ENCODE measurements at places on chromosomes 12 and 14.
A peak's percentile ranks its signal among the peaks of the same experiment; 100 is the strongest.

- DNase-seq: no peak
Observed at GRCh38 chr14:61471297-61472005, 150.1 kb downstream of the PRKCH start.

DNA sequence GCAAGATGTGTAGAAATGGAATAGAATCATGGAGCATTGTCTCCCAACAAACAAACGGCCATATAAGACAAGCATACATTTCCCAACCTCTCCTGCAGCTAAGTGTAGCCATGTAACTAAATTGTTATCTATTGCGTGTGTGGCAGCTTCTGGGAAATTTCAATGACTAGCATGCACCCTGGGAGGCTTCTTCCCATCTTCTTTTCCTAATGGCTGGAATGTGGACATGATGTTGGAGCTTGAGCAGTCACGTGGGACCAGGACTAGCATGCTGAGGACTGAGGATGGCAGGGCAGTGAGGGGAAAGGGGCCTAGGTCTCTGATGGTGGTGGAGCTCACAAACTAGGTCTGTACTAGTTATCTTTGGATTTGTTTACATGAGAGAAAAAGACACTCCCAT lies 21.7 kb upstream of the CTDSP2 start:
- DNase-seq: peak; percentile 58

DNA sequence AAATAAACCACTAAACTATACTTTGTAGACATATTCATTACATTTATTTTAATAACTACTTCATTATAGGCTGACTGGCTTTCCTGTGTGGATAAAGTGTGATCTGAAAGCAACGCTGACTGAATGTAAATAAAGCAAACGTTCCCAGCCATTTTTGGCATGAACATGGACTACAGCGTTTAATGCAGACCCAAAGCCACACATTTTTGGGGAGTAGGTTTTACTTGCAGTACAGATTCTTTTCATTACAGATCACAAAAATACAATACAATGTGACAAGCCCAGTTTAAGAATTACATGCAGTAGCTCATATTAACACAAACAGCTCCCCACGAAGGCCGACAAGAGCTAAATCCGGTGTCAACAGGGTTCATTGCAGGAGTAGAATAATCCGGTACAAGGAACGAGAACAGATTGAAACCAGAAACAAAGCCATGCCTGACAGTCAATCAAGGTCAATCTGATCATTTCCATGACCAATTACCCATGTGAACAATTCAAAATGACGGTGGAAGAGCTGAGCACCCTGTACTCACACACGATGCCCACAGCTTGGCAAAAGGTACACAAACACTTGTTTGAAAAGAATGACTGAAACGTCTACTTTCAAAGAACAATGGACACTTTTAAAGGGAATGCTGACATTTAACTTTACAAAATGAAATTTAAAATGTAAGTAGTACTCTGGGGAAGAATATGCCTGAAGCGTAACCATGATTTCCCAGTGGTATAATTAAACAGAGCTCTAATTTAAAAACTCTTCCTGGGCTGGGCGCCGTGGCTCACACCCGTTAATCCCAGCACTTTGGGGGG lies 5.3 kb downstream of the BAG5 start:
- no peak for DNase-seq

DNA sequence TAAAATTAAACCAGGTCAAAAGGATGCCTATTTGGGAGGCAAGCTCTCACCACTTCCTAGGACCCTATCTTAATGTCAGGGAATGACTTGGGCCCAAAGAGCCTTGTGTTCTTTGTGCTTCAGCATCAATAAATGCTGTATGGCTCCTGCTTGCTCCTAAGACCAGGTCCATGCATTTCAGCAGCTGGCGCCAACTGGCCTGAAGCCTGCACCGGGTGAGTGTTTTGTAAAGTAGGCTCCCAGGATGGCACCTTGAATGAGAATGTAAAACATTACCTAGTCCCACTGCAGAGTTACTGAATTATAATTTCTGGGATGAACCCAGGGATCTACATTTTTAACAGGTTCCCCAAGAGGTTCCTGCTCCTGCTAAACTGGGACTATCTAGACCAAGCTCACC lies 16.1 kb upstream of the SLC38A4 start:
- no peak for DNase-seq

DNA sequence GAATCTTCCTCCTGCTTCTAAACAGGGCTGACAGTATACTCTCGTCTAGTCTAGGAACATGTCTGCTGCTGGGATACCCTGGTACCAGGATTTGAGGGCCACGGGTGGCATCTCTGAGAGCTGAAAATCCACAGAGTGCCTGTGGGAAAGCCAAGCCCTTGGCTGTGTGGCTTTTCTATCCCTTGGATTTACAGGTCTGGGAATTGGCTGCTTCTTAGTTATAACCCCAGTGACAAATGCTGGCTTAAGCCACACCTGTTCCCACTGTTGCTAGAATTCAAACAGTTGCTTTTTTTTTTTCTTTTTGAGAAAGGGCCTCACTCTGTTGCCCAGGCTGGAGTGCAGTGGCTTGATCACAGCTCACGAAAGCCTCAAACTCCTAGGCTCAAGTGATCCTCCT lies 14.3 kb upstream of the RIN3 start:
- no peak for DNase-seq

- peak; percentile 58 for DNase-seq
Observed at GRCh38 chr12:94264736-94265485, 116.5 kb downstream of the PLXNC1 start.

DNA sequence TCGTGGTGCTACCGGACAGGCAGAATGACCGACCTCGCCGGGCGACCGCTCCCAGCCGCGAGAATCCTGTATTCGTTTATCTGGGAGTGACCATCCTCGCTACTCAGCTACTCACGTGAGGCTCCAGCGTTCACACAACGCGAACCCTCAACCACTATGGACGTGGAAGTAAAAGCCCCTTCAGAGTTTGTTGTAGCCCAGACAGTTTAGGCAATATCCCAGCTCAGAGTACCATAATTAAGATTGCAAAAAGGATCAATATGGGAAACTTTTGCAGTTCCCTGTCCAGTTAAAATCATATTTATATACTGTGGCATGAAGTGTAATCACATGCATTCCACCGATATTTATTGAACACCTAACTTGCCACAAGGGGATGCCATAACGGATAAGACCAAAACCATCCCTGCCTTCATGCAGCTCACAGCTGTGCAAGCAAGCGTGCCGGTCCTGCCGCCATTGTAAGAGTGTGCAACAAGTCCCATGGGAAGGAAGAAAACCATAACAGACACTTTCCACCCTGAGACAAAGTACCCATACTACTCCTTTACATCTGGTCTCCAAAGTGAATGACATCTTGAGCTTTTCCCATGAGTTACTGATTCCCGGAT lies 938 bp upstream of the MAX start:
- DNase-seq: peak; percentile 32

DNA sequence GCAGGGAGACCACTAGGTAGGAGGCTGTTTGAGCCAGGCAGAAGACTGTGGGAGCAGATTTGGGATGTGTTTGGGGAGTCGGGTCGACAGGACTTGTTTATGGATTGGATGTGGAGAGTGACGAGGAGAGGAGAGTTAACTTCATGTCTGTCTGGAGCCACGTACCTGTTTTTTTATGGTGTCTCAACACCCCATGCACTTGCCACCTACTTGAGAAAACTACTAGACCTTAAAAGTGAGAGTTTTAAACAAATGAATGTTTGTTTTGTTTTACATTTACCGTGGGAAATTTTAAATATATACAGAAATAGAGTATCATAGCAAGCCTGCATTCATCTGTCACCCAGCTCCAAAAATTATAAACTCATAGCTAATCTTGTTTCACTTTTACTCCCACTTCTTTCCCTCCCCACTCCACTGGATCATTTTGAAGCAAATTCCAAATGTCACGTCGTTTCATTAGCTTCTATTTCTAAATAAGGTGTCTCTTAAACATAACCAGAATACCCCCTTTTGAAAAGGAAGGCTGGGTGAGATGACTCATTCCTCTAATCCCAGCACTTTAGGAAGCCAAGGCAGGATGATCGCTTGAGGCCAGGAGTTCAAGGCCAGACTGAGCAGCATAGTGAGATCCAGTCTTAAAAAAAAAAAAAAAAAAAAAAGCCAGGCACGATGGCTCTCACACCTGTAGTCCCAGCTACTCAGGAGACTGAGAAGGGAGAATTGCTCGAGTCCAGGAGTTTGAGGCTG lies 136.2 kb downstream of the ANO6 start:
- no peak for DNase-seq

DNA sequence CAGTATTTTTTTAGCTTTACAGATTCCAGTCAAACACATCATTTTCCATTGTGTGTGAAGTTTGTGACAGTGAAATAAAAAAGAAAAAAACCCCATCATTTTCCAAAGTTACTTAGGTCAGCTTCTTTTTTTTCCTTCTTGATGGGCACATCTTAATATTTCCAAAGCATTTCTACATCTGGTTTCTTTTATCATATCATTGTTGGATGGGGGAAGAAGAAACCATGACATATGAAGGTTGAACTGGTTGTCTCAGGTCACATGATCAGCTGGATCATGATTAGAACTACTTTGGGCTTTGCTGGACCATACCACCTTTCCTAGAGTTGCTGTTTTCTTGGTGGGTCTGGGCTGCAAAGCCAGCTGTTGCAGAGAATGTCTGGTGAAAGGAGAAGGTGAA lies 59.8 kb downstream of the FOS start:
- no peak for DNase-seq

- DNase-seq: no peak
Observed at GRCh38 chr14:64942531-64943111, at the start of gene GPX2. TSS of gene GPX2 (minus strand) at chr14:64942745. CDS start at chr14:64942726, 19 bp downstream.

DNA sequence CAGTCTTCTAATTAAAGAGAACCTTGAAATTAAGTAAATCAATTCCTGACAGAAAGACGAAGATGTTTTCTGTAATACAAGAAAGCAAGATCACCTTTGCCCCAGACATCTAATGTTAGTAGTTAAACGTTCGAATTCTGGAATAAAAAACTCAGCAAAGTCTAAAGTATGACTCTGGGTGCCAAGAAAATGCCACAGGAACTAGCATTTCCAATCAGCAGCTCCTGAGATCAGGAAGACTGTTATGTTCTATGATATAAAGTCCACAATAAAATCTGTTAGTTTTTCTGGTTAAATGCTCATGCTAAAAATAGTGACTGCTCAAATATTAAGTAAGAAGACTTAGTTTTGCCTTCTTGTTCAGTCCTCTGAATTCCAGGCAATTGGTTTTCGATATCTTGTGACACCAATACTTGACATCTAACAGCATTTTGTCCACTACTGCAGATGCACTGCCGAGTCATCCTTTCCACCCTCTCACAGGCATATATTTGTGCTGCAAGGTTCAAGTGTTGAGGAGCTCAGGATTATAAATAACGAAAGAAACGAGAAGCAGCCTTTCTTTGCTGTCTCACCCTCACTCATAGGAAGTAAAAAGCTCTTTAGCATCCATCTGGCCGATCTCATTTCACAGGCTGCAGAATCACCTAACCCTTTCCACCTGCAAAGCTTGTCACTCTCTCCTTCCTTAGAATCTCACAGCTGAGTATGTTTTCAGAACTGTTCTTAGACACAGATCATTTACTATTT lies 32.0 kb downstream of the SSH1 start:
- DNase-seq: peak; percentile 39

DNA sequence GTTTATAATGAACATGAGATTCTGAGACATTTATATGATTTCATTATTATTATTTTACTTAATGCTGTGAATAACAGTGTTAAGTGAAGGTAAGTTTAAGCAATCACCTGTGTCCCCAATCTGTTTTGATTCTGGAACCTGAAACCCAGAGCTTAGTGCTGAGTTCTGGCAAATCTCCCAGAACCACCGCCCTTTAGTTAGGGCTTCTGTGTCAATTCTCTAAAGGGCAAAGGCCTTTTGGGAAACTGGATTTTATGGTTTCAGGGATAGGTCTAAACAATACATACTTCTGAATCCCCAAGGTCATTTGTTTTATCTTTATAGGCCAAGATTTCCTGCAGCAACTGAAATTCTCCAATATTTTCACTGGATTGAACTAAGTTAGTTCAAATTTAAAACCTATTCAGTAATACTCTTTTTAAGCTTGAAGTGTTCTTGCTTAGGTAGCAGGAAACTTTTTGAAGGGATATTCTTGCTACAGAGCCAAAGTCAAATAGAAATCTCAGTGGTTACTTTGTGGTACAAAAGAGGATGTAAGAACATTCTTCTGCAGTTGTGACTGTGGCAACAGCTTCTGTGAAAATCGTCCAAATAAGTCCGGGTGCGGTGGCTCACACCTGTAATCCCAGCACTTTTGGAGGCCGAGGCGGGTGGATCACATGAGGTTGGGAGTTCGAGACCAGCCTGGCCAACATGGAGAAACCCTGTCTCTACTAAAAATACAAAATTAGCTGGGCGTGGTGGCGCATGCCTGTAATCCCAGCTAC lies 10.0 kb upstream of the PKP2 start:
- DNase-seq: no peak

DNA sequence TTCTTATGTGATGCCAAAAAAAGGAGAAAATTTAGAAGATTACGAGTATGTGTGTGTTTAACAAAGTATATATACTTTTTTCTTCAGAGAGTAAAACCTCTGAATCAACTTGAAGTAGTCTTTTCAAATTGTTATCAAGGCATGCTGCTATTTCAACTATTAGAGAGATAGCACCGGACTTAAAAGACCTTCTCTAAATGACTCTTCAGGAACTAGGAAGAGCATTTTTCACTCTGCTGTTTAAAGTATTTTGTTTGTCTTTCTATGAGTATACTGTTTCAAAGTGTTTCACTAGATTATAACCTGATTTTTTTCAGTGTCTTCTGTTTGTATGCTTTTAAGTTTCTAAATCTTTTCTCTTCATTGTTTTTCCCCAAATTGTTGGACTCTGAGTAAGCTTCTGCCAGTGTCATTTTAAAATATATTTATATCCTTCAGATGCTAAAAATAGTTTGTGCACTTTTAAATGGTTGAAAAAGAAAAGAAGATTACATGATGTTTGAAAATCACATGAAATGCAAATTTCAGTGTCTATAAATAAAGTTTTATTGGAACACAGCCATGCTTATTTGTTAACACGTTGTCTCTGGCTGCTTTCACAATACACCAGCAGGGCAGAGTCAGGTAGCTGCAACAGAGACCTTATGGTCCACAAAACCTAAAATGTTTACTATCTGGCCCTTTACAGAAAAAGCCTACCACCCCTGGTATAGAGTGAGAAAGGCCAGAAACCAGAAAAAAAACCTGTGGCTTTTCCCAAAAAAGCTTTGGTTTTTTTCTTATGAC lies 21.3 kb downstream of the CRADD start:
- DNase-seq: peak; percentile 12

DNA sequence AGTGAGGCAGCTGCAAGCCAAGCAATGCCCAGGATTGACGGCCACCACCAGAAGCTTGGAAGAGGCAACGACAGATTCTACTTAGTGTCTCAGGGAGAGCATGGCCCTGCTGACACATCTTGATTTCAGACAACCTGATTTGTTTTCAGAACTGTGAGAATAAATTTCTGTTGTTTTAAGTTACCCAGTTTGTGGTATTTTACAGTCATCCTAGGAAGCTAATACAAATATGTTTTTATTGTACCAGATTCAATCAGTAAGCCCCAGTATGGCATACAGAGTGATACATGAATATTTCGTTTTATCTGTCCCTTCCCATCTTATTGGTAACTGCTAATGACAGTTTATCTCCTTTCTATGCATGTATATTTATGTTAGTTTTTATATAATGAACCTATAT lies 62.3 kb downstream of the SAMD4A start:
- DNase-seq: no peak

- no peak for DNase-seq
Observed at GRCh38 chr12:5630726-5631125, 198.8 kb downstream of the NTF3 start.
